ENCODE measurements at places on chromosomes 11 and 22. TPM values are rescaled to one million over a fixed set of nuclear protein-coding genes. Genes with fewer than 3 reads are reported as not detected.

The CDHR5 gene
- total RNA-seq, result 1.0 TPM

The LYVE1 gene
- total RNA-seq, result 49.6 TPM

The C11orf42 gene
- total RNA-seq, result not detected

The GRAP2 gene
- under 0.01 TPM for total RNA-seq

Data from skeletal muscle tissue (tissue), 5 donors.